NCI-H1105 (cell line): ENCODE measurements at places on chromosomes 7 and 10.

DNA sequence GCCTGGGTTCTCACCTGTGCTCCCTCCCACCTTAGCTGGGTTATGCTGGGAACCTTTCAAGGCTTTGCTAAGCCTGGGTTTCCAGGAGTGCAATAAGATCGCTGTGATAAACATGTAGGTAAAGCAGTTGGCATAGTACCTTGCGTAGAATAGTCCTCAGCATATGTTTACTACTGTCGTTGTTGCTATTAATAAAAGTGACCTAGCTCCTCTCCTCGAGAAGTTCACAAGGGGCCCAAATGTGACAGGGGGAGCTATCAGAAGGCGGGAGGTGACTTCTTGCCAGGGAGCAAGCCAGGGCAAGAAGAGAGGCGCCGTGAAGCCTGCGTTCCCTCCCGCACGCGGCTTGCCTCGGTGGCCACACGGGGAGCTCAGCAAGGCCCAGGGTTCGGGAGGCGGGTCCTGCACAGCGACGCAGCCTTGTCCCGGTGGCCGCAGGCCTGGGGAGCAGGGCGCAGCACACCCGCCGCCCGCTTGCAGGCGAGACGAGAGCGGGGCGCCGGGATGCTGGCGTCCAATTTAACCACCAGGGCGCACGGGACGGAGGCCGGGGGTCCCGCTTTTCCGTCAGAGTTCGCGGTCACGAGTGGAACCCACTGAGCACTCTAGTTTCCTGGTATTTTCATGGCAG, 106.2 kb downstream of the SNX10 start:
- no peak for DNase-seq

DNA sequence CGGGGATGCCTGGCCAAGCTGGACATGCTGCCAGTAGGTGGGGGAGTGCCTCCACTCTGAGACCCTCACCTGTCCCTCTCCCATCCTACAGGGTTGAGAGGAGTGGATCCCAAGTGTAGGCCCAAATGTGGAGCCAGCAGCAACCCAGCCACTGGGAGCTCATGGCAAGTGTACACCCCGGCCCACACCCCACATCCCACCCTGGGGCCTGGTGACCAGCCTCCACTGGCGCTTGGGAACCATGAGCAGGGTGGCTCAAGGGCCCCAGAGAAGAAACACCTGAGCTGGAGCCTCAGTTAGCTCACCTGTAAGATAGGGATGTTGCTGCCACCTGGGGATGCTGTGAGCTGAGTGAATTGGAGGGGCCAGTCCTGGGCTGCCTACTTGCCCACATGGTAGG, 10.4 kb upstream of the RET start:
- no peak for DNase-seq

DNA sequence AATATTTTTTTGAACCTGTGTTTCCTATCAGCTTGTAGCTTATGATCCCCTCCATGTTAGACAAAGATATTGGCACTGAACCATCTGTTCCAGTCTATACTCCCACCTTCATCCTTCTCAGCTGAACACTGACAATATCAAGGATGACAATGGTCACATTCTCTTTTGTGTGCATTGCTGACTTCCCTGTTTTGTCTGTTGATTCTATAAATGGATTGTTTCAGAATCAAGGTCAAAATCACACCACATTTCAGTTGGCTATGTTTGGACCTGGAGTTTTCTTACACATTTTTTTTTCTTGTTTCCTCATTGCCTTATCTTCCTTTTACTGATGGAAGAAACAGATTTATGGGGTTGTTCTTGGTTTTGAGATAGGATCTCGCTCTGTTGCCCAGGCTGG, 11.3 kb upstream of the SMURF1 start:
- no peak for DNase-seq

- DNase-seq = no peak
Measured at GRCh38 chr10:12540341-12540781, 191.0 kb downstream of the CAMK1D start.

GRCh38 chr7:115511330-115511729, 519.2 kb downstream of the TFEC start:
- DNase-seq = no peak

DNA sequence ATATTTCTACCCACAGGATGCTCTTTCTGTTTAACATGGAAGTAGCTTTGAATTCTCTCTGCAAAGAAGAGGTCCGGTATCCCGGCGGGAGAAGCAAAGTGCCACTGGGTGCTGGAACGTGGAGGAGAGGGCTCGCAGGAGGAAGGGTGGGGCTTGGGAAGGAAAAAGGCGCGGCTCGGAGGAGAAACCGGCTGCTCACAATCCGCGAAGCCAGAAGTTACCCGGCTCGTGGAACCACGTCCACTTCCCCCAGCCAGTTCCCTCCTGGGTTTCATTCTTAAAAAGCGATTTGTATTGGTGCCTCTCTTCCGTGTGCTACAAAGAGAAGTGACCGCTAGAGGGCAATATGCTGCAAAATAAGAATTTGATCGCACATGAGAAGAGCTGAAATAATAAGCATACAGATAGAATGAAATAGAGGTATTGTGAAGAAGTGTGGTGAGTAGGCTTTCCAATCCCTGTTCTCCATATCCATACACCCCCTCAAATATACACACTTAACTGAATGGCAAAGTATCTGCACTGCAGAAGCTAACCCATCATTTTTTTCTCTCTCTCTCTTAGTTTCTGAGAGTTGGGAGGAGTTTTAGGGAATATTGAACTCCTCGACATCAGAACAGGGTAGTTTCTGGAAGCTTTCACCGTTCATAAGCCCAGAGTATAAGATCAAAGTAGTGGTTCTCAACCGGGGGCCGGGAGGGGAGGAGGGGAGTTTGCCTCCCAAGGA, 31.1 kb downstream of the TRIL start:
- DNase-seq = peak; percentile 89

DNA sequence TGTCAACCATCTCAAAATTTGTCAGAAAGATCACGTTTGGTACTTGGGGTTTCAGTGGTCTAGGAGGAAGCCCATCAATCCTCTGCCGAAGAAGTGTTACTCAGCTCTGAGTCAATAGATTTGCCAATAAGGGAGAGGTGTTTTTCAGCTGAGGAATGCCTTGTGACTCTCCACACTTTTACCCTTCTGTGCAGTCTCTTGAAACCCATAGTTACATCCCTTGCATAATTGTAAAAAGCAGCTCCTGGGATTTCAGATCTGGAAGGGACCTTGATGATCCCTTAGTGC, 47.5 kb downstream of the INSYN2A start:
- DNase-seq = no peak

- DNase-seq = no peak
Measured at GRCh38 chr7:19305698-19306097, 160.5 kb upstream of the FERD3L start.

- no peak for DNase-seq
Measured at GRCh38 chr7:98469088-98469487, 68.2 kb upstream of the BAIAP2L1 start.

- no peak for DNase-seq
Measured at GRCh38 chr7:123821320-123821719, 23.6 kb upstream of the HYAL4 start.

DNA sequence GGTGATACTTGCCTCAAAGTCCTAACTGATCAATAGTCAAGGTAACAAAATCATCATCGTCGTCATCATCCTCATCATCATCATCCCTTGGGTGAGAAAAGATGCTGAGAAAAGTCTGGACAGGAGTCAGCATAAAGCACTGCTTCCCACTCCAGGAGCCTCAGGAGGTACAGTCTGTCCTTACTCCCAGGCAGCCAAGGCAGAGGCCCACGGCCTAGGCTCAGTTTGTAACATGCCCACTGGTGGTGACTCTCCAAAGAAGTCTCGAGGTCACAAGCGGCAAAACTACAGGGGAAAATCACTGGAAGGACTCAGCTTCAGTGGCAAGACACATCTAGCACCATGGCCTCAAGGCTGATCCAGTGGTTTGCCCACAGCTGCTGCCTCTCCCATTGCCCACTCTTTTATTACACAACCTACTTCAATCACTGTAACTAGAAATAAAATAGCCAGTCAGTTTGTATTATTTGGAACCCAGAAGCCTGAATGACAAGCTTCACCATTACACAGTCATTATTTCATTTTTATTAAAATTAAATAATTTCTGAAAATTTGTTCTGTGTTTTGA, 150.4 kb downstream of the SRPK2 start:
- DNase-seq = no peak

DNA sequence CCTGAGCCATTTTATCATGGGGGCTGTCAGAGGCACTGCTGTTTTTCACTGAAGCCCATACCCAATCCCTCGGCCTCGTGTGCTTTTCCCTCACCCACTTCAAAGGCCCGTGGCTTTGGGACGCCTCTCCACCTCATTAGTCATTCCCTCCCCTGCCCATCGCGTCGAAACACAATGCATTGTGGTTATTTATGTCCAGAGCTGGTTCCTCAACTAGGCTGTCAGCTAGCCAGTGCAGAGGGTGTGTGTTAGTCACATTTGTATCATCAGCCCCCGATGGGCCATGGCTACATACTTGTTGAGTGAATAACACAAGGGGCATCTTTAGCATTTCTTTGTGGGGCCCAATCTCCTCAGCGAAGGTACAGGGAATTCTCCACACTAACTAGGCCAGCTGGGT, 3.8 kb upstream of the CRCP start:
- no peak for DNase-seq

- DNase-seq = peak; percentile 41
Measured at GRCh38 chr10:115092555-115093285, 445 bp upstream of the ATRNL1 start.

DNA sequence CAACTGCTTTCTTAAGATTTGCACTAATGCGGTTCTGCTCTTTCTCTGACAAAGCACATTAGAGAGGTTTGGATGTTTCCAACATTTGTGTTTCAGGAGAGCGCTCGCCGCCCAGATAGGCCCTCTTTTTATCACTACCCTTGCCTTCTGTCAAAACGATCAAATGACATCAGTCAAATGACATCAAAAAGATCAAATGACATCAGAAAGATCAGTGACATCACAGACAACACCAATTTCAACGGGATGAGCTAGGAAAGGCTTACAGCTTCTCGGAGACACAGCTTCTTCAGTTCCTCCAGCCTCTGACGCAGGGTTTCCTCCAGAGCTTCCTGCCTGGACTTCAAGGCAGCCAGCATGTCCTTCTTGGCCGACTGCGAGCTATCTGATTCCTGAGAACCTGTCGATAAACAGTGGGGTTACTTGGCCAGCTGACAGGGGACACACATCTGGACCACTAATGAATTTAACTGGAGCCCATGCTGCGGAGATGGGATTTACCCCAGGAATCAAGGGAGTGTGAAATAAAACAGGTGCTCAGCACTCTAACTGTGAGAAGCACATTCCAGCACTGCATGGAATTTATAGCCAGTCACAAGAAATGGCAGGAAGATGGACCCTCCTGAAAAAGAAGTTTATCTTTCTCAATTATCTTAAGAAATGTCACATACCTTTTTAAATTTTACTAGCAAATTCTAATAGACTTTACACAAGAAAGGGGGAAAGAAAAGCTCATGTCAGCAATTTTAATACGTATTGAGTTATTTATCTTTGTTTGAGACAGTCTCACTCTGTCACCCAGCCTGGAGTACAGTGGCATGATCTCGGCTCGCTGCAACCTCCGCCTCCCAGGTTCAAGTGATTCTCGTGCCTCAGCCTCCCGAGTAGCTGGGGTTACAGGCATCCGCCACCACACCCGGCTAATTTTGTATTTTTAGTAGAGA, 88.2 kb downstream of the PRPF18 start:
- no peak for DNase-seq

DNA sequence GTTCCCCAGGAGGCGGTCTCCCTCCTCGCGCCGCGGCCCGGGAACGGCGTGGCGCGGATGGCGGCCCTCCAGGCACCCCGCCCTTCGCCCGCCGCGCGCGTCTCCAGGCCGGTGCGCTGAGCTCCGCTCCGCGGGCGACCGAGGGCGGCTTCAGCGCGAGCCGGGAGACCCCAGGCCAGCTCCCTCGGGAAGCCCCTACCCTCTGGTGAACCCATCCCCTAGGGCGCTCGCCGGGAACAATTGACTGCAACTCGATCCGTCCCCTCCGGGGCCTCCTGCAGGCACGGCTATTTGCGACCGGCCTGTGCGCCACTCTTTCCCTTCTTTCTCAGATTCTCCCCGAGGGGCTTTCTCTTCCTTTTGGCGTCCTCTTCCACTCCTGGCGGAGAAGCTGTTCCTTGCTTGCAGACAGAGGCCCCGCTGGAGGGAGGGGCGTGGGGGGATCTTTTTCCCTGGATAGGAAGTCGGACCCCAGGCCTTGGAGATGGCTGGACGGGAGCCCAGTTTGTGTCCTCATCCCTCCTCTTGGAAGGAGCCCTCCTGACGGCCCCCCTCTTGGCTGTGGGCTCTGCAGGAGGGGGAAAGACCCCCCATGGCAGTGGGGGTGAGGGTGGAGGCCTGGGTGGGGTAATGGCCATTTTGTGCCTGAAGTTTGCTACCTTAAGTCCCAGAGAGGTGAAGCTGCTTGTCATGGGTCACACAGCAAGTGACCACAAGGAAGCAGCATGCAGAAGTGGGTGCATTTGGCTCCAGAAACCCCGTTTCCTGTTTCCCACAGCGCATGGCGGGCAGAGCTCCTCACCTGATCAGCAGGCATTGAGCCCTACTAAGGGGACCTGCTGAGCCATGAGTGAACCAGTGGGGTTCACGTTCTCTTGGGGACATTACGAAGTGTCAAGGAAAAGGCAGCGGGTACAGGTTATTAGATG, 171.2 kb upstream of the TNRC18 start:
- peak; percentile 28 for DNase-seq

DNA sequence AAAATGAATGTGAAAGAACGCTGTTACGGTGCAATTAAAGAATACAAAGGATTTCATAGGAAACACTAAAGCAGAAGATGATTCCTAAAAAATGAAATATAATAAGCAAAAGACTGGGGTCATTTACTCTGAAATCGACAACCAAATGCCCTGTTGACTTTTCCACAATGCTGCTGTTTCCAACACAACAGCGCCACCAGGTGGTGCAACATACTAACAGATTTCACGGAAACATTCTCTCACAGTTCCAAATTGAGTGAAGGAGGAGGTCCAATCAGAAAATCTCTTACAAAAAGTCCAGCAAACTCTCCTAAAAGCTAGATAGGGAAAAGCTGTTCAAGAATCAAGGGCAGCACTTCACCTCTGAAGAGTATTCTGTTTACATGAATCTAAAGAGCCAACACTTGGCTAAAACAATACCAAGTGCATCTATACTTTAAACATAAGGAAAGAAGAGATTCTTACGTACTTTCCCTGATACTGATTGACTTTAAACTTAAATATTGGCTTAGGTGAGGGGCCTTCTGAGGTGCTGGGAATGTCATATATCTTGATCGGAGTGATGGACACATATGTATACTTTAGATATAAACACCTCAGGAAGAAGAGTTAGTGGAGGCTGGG, 55.9 kb downstream of the UPF2 start:
- DNase-seq = peak; percentile 28

DNA sequence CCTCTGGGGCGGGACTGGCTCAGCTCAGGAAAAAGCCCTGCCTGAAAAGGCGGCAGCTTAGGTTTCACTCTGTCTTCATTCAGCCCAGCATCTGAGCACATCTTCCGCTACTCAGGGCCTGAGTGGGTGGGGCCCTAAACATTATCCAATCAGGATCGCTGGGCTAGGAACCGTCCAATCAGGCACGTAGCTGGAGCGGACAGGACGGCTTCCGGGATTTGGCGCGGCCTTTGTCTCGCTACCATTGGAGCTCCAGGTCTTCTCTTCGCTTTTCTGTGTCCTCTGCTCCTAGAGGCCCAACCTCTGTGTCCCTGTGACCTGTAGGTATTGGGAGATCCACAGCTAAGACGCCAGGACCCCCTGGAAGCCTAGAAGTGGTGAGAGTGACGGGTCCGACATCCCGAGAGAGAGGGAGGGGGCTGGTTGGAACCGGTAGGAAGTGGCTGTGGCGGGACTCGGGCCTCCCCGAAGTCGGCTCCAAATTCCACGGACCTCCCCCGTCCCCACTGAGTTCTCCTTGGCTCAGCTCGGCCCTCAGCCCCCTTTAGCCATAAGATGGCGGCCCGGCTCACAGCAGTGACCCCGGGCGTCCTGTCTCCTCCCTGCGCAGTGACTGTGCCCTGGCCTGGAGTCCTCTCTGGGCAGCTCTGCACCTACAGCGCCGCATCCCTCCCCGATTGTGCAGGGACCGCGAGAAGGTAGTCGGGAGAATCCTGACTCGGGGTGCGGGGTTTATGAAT, 99.1 kb downstream of the ZNF680 start:
- DNase-seq = no peak
